ENCODE measurements at places on chromosomes 3 and 15. TPM values are rescaled to one million over a fixed set of nuclear protein-coding genes. Genes with fewer than 3 reads are reported as not detected.

- peaks cover 35% of the 10 kb centered on the region for H3K4me1 ChIP-seq
- no peak overlapping the region for H3K4me3 ChIP-seq
- peak; percentile 24 for DNase-seq
- no peak overlapping the region for H3K27ac ChIP-seq
Measured at GRCh38 chr15:89088605-89089315, 504 bp downstream of the ABHD2 start.

Gene SNAPC5
- 25.7 TPM for total RNA-seq

DNA sequence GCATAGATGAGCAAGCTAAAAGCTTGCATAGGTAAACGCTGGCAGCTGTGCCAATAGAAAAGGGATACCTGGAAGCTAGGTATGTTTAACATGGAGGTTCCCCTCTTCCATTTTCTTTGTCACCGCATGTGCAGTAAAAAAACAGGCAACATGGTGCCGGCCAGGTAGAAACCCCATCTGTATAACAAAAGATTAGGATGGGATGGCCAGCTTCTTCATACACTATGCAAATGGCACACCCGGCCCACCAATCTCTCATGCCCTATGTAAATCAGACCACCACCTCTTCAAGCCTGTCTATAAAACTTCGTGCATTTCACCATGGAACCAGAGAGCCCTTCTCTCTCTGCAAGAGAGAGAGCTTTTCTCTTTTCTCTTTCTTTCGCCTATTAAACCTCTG lies 224.3 kb upstream of the P2RY1 start:
- H3K36me3 ChIP-seq = no peaks in the 10 kb centered on the region
- H3K27ac ChIP-seq = no peak overlapping the region
- peaks cover 6% of the 10 kb centered on the region for H3K27me3 ChIP-seq

- DNase-seq = no peak
- no peaks in the 10 kb centered on the region for H3K36me3 ChIP-seq
- H3K4me3 ChIP-seq = peak overlapping the region; percentile 16
- H3K27ac ChIP-seq = no peak overlapping the region
- peaks cover 75% of the 10 kb centered on the region for H3K27me3 ChIP-seq
Measured at GRCh38 chr3:72888546-72889309, 882 bp downstream of the GXYLT2 start.

DNA sequence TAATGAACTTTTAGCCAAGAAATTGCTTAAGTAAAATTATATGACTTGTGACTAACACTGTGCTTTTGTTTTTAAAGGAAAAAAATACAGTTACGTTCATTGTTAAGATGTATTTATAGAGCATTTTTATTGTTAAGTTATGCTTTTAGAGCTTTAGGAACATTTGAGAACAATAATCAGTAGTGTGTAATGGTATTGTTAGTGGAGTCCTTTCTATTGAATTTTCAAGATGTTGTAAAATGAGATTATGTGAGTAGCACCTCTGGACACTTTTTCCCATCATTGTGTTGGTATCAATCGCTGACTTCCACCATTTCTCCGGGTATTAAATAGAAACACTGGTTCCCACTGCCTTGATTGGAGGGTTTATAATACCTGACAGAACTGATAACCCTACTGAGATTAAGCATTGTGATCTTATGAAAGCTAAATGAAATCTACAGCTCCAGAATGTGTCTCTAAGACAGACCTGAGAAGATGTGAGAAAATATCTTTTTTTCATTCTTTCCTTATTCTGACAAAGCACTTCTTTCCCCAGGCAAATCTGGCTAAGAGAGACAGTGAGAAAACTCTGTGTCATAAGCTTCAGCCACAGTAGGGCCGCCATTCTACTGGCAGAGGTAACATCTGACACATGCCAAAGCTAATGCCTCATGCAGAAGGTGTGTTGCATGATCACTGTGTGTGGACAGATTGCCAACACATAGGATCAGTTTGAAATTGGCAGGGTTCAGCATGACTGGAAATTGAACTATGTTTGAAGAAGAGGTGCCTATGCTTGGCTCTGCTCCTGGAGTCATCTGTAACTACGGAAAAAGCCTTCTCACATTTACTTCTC lies 610.8 kb downstream of the MECOM start:
- no peaks in the 10 kb centered on the region for H3K4me1 ChIP-seq
- DNase-seq = no peak
- H3K27me3 ChIP-seq = no peaks in the 10 kb centered on the region
- no peaks in the 10 kb centered on the region for H3K36me3 ChIP-seq
- no peak overlapping the region for H3K27ac ChIP-seq
- no peak overlapping the region for H3K4me3 ChIP-seq

GRCh38 chr3:99393961-99394360 lies 244.4 kb upstream of the COL8A1 start:
- no peak for DNase-seq
- no peaks in the 10 kb centered on the region for H3K4me1 ChIP-seq
- no peak overlapping the region for H3K27ac ChIP-seq
- no peaks in the 10 kb centered on the region for H3K36me3 ChIP-seq

Gene C2CD4A
- not detected for total RNA-seq

All from activated CD8-positive, alpha-beta T cell treated with anti-CD3 and anti-CD28 coated beads, Interleukin-2, amount 10 ng/mL, durations not matched to agents 7 days and 5 days (primary cell).